Suprapubic skin (tissue), 4 donors: ENCODE measurements at places on chromosomes 2 and 18. TPM values are rescaled to one million over a fixed set of nuclear protein-coding genes. Genes with fewer than 3 reads are reported as not detected.

Gene SF3B6
- 92.1 TPM for total RNA-seq

Gene TNFAIP6
- total RNA-seq, result not detected

Gene UGT1A10
- not detected for total RNA-seq

- no peaks in the 10 kb centered on the region for H3K36me3 ChIP-seq
- no peak for DNase-seq
- H3K4me3 ChIP-seq, result no peak overlapping the region
- no peak overlapping the region for H3K27ac ChIP-seq
These were observed 1.8 kb upstream of the EVA1A start for GRCh38 chr2:75562513-75562864.

DNA sequence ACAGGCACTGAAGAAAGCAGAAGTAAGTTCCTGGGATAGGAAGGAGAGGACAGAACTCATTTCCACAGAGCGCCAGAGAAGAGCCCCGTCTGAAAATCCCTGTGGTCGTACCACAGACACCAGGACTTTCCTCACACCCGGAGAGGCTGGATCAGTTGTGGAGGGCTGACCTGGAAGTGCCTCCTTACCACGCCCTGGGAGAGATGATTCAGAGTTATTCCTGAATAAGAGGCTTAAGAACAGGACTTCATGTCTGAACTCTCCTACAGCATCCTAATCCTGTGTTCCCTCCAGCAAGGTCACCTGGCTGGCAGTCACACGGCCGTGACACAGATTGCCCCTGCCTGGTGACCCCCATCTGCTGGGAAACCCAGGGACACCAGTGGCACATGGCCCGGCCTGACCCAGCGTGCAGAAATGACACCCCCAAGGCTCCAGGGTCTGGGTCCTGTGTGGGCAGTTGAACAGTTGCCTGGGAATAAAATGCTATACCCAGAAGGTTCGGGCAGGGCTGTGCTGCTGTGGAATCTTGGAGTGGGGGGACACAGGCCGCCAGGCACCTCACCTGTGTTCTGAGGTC is 105.9 kb downstream of the PXDN start:
- no peak overlapping the region for H3K4me3 ChIP-seq
- no peaks in the 10 kb centered on the region for H3K27me3 ChIP-seq
- H3K36me3 ChIP-seq, result peaks cover 38% of the 10 kb centered on the region
- no peaks in the 10 kb centered on the region for H3K4me1 ChIP-seq
- H3K27ac ChIP-seq, result no peak overlapping the region

DNA sequence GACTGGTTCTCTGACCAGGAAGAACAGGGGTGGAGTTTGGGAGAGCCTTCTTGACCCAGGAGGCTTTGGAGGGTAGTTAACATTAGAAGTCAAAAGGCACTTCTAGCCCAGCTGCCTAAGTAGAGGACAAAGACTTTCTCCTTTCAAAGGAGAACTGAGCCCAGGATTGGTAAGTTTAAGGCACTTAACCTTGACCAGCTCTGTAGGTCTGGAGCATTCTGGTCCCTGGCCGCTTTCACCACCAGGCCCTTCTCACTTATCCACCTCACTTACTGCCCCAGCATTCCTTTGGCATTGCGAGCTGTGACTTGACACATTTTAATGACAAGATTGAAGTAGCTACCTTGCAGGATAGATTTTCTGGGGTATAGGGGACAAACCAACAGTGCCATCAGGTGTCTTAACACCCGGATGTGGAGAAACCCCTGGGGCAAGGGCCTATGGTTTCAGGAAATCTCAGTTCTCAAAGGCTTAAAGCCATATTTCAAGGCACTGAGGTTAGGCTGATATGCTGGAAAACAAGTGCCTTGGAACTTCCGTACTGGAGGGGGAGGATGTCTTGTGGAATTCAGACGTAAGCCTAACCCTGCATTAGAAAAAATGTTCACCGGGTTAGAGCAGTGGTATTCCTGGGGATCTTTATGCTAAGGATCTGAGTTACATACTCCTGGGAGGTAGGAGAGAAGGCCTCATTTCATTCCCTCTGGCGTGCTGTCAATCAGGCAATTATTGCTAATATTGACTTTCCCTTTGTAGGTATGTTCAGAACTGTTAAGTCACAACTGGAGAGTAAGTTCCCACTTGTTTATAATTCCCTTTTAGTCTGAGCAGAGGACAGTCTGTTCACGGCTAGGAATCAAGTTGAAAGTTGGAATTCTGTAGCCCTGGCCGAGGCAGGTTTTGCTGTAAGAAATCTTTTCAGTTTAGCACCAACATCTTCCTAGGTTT is 4.3 kb downstream of the C2orf68 start:
- no peak for DNase-seq
- peak overlapping the region; percentile 11 for H3K27ac ChIP-seq
- H3K36me3 ChIP-seq, result peaks cover 26% of the 10 kb centered on the region
- no peaks in the 10 kb centered on the region for H3K27me3 ChIP-seq

- H3K27me3 ChIP-seq, result no peaks in the 10 kb centered on the region
- no peak for DNase-seq
- H3K4me3 ChIP-seq, result no peak overlapping the region
- H3K36me3 ChIP-seq, result no peaks in the 10 kb centered on the region
- peaks cover 80% of the 10 kb centered on the region for H3K4me1 ChIP-seq
These were observed 122.5 kb downstream of the SPTBN1 start for GRCh38 chr2:54578648-54579045.

GRCh38 chr2:27016801-27017325 is 15.9 kb upstream of the TMEM214 start:
- DNase-seq, result no peak
- peaks cover 18% of the 10 kb centered on the region for H3K4me1 ChIP-seq
- H3K27me3 ChIP-seq, result no peaks in the 10 kb centered on the region
- no peaks in the 10 kb centered on the region for H3K36me3 ChIP-seq
- no peak overlapping the region for H3K4me3 ChIP-seq

DNA sequence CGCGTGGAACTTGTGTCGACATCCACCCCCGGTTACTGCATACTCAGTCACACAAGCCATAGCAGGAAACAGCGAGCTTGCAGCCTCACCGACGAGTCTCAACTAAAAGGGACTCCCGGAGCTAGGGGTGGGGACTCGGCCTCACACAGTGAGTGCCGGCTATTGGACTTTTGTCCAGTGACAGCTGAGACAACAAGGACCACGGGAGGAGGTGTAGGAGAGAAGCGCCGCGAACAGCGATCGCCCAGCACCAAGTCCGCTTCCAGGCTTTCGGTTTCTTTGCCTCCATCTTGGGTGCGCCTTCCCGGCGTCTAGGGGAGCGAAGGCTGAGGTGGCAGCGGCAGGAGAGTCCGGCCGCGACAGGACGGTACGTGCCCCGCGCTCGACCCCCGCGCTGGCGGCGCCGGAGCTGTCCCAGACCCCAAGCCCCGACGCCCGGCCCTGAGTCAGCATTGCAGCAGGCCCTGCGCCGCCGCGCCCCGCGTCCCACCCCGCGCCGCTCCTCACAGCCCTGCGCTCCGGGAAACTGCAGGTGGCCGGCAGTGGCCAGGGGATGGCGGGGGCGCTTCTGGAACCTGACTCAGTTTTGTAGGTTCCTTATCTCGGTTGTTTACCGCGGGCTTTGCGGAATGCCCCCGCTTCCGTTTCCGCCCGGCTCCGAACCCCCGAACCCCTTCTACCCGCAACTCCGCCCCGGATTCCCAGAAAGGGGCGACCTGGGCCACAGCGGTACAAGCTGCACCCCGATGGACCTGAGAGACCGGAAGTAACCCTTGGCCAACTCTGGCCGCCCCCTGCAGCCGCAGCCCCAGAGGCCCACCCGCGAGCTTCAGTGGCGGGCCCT is at the start of gene CFLAR:
Gene CFLAR (plus strand): TSS at position 50 of the 844 bp plus-strand sequence. CDS start 13,702 bp downstream, outside the sequence.
- no peaks in the 10 kb centered on the region for H3K36me3 ChIP-seq
- peak; percentile 88 for DNase-seq
- no peaks in the 10 kb centered on the region for H3K27me3 ChIP-seq
- peak within 1 kb of the TSS; percentile 94 for H3K4me3 ChIP-seq

GRCh38 chr18:13354402-13354801 is 135.8 kb downstream of the LDLRAD4 start:
- H3K27me3 ChIP-seq, result no peaks in the 10 kb centered on the region
- no peak overlapping the region for H3K4me3 ChIP-seq
- no peak for DNase-seq
- H3K4me1 ChIP-seq, result peaks cover 6% of the 10 kb centered on the region
- H3K36me3 ChIP-seq, result no peaks in the 10 kb centered on the region
- H3K27ac ChIP-seq, result no peak overlapping the region

DNA sequence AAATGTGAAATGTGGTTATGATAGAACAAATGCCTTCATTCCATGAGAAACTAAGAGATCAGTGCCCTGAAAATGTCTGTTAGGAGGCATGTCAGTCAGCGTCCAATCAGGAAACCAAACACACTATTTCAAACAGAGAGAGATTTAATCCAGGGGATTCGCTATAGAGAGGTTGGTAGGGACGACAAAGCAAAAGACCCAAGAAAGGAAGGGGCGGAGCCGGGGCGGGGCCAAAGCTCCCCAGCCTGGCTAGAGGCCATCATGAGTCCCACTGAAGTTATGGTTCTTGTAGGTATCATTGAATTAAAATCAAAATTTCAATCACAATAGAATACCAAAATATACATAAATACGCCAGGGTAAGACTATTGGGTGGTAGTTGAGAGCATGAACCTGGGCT is 32.9 kb upstream of the RNF149 start:
- H3K4me1 ChIP-seq, result no peaks in the 10 kb centered on the region
- H3K27ac ChIP-seq, result no peak overlapping the region
- no peaks in the 10 kb centered on the region for H3K27me3 ChIP-seq
- no peak for DNase-seq
- no peaks in the 10 kb centered on the region for H3K36me3 ChIP-seq
- H3K4me3 ChIP-seq, result no peak overlapping the region

DNA sequence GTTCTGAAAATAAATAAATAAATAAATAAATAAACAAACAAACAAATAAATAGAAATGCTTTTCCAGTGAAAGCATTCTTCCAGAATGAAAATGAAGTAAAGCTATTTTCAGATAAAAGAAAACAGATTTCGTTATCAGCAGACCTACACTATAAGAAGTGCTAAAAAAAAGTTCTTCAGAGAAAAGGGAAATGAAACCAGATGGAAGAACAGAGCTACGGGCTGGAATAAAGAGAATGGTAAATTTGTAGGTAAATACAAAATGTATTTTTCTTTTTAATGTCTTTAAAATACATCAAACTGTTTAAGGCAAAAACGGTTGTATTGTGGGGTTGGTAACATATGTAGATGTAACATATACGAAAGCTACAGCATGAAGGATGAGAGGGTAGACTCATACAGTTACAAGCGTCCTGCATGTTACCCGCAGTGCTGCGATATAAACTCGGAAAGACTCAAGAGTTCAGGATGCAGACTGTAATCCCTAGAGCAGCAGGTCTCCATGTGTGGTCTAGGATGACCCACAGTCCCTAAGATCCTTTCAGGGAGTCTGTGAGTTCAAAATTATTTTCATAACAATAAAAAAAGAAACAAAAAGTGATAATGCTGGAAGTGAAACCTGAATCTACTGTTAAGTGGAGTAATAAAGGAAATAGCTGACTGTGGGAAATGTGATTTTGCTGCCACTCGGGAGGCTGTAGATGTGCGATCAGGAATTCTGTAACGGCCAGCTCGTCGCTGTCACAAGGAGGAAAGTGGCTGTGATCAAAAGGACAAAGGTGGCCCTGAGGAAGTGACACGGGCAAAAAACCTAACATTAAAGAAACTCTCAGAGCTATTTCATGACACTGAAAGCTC is 5.3 kb upstream of the RAB12 start:
- H3K36me3 ChIP-seq, result no peaks in the 10 kb centered on the region
- no peaks in the 10 kb centered on the region for H3K27me3 ChIP-seq
- peak overlapping the region; percentile 22 for H3K4me3 ChIP-seq
- peaks cover 14% of the 10 kb centered on the region for H3K4me1 ChIP-seq
- no peak for DNase-seq

GRCh38 chr18:65587491-65587890 is 163.3 kb upstream of the CDH7 start:
- H3K27me3 ChIP-seq, result no peaks in the 10 kb centered on the region
- H3K36me3 ChIP-seq, result no peaks in the 10 kb centered on the region
- no peak for DNase-seq
- no peak overlapping the region for H3K27ac ChIP-seq

- no peaks in the 10 kb centered on the region for H3K27me3 ChIP-seq
- no peaks in the 10 kb centered on the region for H3K4me1 ChIP-seq
- H3K36me3 ChIP-seq, result peaks cover 12% of the 10 kb centered on the region
- no peak overlapping the region for H3K27ac ChIP-seq
These were observed 266.2 kb downstream of the PHLPP1 start for GRCh38 chr18:62981566-62981965.
